ENCODE measurements at places on chromosomes 5 and 9. TPM values are rescaled to one million over a fixed set of nuclear protein-coding genes. Genes with fewer than 3 reads are reported as not detected.

DNA sequence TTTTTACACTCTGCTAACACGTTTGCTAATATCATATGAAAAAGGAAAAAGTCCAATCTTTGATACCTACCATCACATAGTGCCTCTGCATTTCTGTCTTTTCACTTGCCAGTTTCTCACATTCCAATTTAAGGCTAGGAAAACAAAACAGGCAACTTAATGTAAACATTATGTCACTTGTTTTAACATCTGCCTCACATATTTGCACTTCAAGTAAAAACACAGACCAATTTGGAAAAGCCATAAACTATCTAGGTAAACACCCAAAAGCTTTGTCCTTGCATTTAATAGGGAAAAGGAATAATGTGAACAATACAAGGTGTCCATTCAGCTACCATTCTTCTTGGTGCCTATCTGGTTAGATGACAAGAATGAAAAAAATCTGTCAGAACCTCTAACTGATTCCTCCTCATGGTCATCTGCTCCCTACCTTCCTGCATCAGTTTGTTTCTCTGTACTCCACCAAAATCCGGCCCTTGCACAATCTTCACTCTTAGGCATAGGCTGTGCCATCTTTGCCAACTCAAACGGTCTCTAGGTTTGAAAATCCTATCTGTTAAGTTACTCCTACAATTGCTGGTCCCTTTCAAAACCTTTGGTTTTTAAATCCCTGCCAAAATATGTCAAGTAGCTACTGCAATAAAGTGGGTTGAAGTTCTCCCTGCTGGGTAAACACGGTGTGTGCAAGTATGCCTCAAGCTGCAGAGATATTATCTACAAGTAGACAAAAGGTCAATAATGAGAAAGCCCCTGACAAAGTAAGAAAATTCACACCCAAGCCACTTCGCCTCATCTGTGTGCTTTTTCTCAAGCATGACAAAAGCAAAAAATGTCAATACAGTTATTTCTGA is 3.4 kb downstream of the TLE1 start:
- DNase-seq, result no peak

- no peak for DNase-seq
These were observed 1043.8 kb upstream of the EDIL3 start for GRCh38 chr5:85428426-85428934.

DNA sequence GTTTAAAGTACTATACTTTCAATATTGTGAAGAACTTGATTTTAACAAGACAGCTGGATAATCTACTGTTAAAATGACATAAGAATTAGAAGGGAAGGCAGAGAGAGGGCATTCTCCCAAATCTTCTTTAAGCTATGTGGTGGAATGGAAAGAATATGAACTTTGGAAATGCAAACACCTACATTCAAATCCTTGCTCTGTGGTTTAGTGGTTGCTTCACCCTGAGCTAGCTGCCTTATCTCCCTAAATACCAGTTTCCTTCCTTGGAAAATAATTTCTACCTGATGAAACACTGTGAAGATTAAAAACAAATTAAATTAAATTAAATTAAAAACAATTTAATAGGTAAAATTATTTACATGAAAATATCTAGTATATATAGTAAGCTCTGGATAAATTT is 98.5 kb downstream of the GPR21 start:
- DNase-seq, result no peak

DNA sequence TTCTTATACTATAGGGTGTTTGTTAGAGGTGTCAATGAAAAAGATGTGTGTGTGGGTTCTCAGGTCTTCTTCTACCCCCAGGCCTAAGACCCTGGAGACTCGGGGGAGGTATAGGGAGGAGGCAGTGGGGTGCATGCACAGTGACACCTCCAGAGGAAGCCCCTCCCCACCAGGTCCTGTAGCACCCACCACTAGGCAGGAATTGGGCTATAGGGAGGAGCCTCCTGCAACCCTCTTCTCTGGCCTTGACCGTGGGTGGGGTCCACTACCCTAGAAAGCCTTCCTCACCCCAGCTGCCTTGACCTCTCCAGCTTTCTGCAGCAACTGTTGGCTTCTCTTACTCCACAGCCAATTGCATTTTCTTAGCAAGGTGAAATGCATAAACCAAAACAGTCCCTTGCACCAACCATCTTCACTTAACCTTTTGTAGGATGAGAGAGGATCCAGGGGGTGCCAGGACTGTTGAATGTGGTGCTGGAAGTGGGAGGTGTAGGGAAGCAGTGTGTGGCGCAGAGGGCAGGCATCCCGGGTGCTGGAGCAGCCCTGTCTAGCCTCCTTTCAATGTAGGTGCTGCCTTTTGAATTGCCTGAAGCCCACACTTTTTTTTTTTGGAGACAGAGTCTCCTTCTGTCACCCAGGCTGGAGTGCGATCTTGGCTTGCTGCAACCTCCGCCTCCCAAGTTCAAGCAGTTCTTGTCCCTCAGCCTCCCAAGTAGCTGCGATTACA is 128.5 kb downstream of the RGS3 start:
- DNase-seq, result no peak

DNA sequence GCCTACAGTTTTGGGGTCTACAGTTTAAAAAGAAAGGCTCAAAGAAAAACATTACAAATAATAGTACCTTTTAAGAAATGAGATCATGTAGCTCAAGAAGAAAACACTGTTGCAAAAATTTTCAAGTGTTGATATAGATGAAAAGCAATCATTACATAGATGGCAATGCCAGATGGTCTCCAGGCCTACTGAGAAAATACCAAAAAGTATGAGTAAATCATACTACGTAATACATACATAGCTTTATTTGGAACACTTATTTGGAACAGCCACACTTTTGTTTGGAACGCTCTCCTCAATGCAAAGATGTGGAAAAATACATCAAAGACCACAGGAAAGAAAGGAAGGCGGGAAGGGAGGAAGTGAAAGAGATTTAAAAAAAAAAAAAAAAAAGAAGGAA is 44.1 kb downstream of the MARCHF11 start:
- no peak for DNase-seq

DNA sequence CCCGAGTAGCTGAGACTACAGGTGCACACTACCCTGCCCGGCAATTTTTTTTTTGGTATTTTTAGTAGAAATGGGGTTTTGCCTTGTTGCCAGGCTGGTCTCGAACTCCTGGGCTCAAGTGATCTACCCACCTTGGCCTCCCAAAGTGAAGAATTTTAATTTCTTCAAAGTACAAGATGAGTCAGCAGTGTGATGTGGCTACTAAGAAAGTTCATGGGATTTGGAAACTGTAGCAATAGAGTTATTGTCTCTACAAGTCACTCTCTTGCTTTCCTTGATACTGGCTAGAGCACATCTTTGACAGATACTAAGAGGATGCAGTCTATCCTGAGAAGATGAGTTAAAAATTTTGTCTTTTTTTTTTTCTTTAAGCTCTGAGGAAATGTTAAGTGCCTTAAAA is 1.6 kb downstream of the CREB3 start:
- DNase-seq, result no peak

The TGFBI gene
- 371 TPM for total RNA-seq
